ENCODE measurements at places on chromosomes 3 and 15.

DNA sequence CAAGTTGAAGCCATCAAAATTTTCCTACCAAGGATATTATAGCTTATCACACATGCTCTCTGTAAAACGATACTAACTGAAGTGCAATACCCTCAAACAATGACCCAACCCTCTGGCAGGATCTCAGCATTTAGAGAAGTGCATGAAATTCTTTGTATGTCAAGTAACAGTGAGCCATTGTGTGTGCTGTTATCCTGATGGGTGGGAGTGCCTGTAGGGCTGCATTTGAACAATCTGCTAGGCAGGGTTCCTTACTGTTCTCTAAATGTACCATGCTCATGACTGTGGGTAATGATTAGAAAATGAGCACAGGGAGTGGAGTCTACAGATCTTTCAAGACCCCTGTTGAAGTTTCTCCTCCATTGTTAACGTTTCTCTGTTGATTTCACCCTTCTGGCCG lies 398.1 kb downstream of the NSUN3 start:
- DNase-seq = no peak

DNA sequence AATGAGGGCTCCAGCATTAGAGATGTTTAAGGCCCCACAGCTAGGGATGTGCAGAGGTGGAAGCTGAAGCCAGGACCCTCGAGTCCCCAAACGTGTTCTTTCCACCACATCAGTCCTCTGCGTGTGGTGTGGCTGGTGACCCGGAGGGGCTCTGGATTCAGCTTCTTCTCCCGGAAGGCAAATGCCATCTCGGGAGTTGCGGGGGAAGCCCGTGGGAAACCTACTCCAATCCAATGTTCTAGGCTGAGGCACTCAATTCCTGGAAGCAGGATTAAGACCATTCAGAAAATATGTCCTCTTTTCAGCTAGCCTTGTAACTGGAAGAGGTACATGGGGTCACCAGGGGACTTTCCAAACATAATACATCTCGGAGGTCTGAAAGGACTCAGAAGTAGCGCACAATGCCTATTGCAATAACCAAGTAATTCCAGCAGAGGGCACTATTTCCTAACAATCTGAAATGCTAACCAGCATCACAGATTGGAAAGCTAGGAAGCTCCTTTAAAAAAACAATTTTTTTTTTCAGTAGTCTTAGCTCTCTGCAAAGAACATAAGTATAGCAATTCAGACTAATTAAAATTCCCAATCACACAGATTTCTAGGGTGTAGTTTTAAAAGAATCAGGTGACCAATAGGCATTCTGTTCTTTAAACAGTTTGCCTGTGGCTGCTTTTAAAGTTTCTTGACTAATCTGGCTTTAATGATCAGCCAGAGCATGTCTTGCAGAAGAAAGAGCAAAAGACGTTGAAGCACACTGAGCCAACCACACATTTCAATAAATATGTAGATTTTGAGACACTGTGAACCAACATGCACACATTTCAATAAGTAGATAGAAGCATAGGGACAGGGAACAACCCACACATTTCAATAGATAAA lies 36.1 kb downstream of the BNC1 start:
- peak; percentile 5 for DNase-seq

- DNase-seq = no peak
Measured at GRCh38 chr15:28886431-28887338, 911 bp downstream of the APBA2 start.

GRCh38 chr15:100958326-100959065 lies 39.3 kb downstream of the LRRK1 start:
- DNase-seq = no peak

- no peak for DNase-seq
Measured at GRCh38 chr3:147396712-147397046, 9.7 kb downstream of the ZIC4 start.

- no peak for DNase-seq
Measured at GRCh38 chr15:71627604-71628003, 182.8 kb upstream of the NR2E3 start.

DNA sequence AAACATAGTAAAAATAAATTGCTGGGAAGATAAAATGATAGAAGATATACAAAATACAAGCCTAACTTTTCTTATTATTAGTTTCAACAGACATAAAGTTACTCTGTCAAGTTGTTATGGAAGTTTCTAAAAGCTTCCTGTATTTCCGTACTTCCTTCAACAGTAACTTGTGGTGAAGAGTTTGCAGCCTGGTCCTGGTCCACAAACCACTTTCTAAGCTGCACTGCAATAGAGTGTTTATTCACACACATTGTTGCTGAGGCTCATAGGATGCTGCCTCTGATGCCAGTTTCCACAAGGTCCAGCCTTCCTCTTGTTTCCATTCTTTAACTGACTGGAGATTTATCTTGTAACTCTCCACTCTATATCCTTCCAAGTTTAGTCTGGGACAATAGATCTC lies 39.4 kb upstream of the KY start:
- DNase-seq = no peak

DNA sequence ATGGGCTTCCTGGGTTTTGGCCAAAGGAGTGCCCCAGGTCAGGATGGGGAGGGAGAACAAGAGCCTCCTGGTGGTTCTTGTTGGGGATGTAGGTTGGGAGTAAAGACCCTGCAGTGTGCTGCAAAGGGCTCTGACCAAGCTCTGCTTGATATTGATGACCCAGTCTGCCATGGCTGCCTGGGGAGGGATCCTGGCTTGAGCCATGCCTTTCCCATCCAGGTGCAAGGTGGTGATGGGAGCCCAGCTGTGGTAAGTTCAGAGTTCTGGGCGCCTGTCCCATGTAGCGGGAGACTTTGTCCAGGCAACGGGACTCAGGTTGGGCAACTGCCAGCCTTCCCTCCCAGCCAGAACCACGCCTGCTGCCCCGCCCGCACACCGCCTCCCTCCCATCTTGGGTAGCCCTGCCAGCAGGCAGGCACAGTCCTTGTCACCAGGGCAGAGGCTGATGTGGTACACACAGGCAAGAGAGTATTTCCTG lies 2.6 kb downstream of the GNAI2 start:
- DNase-seq = no peak

- no peak for DNase-seq
Measured at GRCh38 chr3:139251529-139251928, 92.3 kb upstream of the MRPS22 start.

DNA sequence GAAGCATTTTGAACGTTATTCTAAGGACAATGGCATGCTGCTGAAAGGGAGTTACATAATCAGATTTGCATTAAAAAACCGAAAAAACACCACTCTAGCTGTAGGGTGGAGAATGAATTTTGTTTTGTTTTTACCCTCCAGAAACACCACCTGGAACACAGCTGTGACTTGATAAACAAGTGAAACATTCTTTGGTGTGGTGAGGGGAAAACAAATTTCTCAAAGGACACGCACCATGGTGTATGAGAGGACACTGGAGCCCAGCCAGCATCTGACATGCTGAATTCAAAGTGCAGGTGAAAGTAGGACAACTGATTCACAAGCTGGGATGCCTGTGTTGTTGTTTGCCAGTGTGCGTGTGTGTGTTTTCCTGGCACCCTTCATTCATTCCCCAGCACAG lies 554.5 kb upstream of the TBL1XR1 start:
- no peak for DNase-seq
